ENCODE measurements at places on chromosomes 2 and 18.

DNA sequence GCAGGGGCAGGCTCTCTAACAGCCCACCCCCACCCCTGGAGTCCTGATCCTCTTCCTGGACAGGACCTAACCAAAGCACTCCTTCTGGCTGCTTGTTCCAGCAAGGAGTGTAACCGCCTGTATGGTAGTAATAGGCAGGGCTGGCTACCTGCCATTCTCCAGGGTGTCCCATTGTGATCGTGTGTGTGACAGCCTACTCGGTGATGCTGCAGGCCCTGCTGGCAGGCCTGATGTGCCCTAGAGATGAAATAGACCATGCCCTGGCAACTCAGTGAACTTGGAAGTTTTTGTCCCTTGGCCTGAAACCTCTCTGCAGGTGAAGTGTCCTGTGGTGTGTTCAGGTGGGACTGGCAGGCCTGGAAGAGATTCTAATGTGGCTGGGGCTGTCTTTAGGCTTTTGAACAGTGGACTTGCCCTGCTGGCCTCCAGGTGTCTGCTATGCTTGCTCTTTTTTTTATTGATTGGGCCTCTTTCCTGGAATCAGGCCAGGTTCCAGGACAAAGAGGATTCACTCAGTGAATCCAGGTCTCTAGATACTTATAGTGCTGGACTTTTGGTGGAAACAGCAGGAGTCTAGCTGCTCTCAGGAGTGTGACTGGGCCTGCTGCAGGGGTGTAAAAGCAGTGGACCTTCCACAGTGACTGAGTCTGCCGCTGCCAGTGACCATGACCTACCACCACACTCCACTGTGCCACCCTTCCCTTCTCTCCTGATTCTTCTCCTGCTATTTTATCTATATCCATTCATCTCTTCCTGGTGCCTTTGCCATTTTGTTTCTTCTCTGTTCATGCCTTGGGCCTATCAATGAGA, 132.1 kb downstream of the CTIF start:
- no peak for DNase-seq

- no peak for DNase-seq
These were observed 68.1 kb downstream of the FMNL2 start for GRCh38 chr2:152402780-152403759.

GRCh38 chr2:236657801-236658200, 88.2 kb downstream of the ACKR3 start:
- no peak for DNase-seq

GRCh38 chr2:8430628-8431027, 251.2 kb upstream of the ID2 start:
- no peak for DNase-seq

- no peak for DNase-seq
These were observed 135.3 kb downstream of the INSIG2 start for GRCh38 chr2:118223511-118223991.

GRCh38 chr2:160498137-160498536, 4.5 kb upstream of the RBMS1 start:
- DNase-seq: no peak

- DNase-seq: no peak
These were observed 284.3 kb upstream of the LRATD1 start for GRCh38 chr2:14348247-14348646.

- DNase-seq: no peak
These were observed 206.0 kb downstream of the NCK2 start for GRCh38 chr2:105950521-105951383.

DNA sequence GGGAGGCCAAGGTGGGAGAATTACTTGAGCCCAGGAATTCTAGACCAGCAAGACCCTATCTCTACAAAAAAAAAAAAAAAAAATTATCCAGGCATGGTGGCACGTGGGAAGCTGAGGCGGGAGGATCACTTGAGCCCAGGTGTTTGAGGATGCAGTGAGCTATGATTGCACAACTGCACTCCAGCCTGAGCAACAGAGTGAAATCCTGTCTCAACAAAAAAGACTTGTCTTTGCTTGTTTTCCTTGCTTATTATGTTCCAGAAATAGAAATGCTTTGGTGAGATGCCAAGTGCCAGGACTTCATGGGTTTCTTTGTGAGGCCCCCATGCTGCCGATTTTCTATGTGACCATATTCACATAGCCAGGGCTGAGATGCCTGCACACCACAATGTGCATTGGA, 9.0 kb downstream of the DCDC2C start:
- no peak for DNase-seq

DNA sequence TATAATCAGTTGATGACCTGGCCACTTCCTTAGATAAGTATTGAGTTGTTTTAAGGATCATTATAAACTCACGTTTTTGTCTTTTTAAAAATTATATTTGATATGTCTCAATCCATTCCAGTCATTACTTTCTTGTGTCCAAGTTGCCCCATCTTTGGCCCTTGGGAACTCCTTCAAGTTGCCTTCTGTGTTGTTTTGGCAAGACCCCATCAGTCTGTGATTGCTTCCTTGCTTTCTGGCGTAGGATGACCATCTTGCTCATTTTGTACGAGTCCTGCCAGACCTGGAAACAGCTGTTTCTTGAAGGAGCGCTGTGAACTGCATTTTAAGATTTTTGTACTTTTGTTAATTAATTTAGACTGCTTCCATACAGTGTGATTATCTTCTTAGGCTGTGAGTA, 68.9 kb upstream of the ITM2C start:
- DNase-seq: no peak

DNA sequence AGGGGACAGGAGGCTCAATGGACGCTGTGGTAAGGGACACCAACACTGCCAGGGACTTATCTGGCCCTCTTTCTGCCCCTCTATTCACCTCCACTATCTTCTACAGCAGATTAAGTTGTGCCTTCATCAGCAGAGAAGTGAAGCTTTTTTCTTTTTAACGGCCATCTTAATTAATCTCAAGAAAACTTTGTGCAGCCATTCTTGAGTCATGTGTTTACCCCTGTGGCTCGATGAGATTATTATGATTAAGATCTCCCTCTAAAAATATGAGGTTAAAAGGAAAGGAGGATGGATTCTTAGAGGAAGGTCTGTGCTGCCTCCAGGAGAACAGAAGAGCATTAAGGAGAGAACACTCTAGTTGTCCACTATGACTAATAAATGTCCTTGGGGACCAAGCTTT, 32.4 kb upstream of the DSC1 start:
- no peak for DNase-seq

- DNase-seq: no peak
These were observed 132.8 kb upstream of the DOK6 start for GRCh38 chr18:69267895-69268294.

GRCh38 chr2:156456616-156457015, 20.4 kb downstream of the GPD2 start:
- no peak for DNase-seq

DNA sequence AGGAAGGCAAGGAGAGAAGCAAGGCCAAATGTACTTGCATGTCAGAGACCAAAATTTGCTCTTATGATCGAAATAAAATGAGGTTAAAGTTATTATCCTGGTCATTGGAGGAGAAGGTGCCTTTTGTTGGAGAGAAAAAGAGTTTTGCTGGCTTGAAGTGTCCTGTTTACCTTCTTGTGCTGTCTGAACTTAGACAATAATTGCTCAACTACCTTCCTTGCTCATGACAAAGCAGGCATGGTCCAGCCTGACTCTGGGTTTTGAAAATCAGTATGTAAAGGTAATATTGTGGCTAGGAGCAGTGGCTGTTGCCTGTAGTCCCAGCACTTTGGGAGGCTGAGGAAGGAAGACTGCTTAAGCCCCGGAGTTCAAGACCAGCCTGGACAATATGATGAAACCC, 89.1 kb downstream of the MEIS1 start:
- no peak for DNase-seq

DNA sequence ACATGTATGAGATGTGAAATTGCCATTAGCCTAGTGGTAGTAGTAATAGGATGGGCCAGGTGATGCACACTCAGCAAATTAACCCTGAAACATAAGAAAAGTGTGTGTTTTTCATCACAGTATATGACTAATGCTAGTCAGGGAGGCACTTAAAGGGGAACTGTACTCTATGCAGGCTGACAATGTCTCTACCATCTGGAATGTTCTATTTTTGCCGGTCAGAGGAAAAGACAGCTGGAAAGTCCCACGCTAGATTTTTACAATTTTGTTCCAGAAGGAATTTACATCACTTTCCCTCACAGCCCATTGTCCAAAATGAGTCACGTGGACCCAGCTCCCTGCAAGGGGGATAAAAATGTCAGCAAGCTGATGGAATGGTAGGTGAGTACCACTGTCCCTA, 746.3 kb upstream of the CHAC2 start:
- no peak for DNase-seq

DNA sequence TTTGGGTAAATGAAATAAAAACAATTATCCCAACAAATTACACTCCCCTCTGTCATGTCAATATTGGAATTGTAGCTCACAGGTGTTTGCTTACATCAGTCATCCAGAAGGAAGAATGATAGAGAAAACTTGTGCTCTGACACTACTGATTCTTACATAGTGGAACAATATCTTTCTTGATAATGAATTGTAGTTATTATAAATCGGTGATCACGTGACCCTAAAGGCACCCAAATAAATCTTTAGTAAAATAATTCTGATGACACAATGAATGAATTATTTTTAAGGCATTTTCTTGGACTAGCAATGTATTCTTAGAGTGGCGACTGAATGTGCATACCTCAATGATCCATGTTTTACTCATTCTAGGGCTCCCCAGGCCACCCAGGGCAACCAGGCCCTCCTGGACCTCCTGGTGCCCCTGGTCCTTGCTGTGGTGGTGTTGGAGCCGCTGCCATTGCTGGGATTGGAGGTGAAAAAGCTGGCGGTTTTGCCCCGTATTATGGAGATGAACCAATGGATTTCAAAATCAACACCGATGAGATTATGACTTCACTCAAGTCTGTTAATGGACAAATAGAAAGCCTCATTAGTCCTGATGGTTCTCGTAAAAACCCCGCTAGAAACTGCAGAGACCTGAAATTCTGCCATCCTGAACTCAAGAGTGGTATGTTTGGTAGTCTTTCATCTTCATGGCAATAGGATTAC, 34.5 kb downstream of the COL3A1 start:
- no peak for DNase-seq

GRCh38 chr2:51866361-51866760, 834.4 kb upstream of the NRXN1 start:
- DNase-seq: no peak

DNA sequence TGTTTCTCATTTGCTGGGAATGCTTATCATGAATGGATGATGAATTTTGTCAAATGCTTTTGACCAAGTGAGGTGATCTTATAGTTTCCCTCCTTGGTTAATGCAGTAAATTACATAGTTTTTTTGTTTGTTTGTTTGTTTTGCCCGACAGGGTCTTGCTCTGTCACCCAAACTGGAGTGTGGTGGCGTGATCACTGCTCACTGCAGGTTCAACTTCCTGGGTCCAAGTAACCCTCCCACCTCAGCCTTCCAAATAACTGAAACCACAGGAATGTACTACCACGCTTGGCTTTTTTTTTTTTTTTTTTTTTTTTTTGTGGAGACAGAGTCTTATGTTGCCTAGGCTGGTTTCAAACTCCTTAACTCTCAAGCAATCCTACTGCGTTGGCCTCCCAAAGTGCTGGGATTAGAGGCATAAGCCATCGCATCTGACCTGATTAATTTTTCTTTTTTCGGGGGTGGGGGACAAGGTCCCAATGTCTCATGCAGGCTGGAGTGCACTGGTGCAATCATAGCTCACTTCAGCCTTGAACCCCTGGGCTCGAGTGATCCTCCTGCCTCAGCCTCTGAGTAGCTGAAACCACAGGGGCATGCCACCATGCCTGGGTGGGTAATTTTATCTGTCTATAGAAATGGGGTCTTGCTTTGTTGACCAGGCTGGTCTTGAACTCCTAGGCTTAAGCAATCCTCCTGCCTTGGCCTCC, 48.6 kb downstream of the SMAD2 start:
- no peak for DNase-seq

DNA sequence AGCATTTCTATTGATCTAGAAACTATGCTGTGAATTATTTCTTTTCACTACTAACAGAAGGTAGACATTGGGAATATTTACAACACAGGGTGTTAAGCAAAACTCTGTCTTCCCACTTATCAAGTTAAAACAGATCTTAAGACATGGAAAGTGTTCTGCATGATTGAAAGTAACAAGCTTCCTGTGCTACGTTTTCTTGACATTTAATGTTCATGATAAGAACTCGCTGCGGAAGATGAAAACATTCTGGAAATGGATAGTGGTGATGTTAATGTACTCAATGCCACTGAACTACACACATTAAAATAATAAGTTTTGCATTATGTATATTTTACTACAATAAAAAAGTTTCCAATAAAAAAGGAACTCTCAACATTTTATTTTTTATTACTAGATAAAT, 74.4 kb upstream of the SCN7A start:
- DNase-seq: no peak

DNA sequence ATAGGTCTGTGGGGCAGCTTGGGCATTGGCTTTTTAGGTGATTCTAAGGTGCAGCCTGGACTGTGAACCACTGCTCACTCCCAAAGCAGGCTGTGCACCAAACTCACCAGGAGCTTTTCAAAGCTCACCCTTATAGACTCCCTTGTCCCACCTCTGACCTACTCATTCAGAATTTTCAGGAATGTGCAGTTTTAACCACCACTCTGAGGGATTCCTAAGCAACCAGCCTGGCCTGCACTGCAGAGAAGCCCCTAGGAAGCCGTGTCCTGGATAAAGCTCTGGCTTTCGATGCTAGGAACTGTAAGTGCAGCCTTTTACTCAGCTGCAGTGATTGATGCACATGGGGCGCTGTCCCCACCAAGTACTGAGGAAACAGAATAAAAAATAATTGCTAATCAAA, 33.0 kb downstream of the MRO start:
- no peak for DNase-seq

DNA sequence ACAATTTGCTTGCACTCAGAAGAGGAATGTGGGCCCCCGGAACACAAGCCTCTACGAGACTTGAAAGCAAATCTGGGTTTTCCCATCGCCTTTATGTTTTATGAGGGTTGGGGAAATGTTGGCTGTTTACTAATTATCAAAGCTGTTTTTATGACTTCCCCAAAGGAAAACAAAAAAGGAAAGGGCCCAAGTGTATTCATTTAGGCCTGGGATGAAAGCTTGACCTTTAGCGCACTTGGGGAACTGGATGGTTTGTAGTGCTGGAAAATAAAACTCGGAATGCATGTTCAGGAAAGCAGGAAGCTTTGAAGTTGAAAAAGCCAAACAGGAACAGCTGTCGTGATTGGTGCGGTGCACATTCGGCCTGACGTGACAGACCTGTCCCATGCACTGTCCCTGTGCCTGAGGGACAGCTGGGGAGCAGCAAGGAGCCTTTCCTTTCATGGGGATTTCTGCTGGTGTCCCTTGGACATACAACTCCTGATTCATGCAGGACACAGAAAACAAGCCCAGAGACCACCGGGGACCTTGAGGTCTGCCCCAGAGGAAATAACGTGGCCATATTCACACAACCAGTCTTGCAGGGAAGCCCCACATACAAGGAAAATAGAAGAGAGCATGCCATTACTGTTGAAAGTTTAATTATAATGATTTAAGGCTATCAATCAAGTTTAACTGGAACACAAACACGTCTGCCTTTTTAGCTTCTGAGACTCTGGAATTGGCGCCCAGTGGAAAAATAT, 169.7 kb upstream of the APCDD1 start:
- no peak for DNase-seq

GRCh38 chr18:26710470-26711096, 154.9 kb downstream of the AQP4 start:
- no peak for DNase-seq

All from activated CD4-positive, alpha-beta T cell treated with anti-CD3 and anti-CD28 coated beads, Interleukin-2, amount 50 U/mL, for 48 hours (primary cell).